ENCODE measurements at places on chromosomes 12 and 14. TPM values are rescaled to one million over a fixed set of nuclear protein-coding genes. Genes with fewer than 3 reads are reported as not detected.

GPR68 gene
- total RNA-seq = not detected

KLRF1 gene
- not detected for total RNA-seq

PTPRQ gene
- total RNA-seq = 1.1 TPM

GLIPR1 gene
- total RNA-seq = 34.4 TPM

CINP gene
- 50.8 TPM for total RNA-seq

PNP gene
- total RNA-seq = 34.8 TPM

SMCO3 gene
- 0.16 TPM for total RNA-seq

MYH6 gene
- total RNA-seq = not detected

PTPN6 gene
- not detected for total RNA-seq

SOAT2 gene
- total RNA-seq = not detected

CCDC198 gene
- total RNA-seq = not detected

VASH1 gene
- 0.13 TPM for total RNA-seq

GPRC5A gene
- 2.8 TPM for total RNA-seq

BLOC1S1 gene
- 82.0 TPM for total RNA-seq

Measured in SJSA1 (cell line).